ELR (cell line): ENCODE measurements at places on chromosomes 5 and 9.
A peak's percentile ranks its signal among the peaks of the same experiment; 100 is the strongest.

- DNase-seq, result peak; percentile 88
These were observed 12.4 kb downstream of the SPOCK1 start for GRCh38 chr5:137486707-137487106.

GRCh38 chr9:124442379-124442778 lies 7.9 kb upstream of the ADGRD2 start:
- no peak for DNase-seq

- DNase-seq, result peak; percentile 56
These were observed 340.5 kb downstream of the ARHGEF28 start for GRCh38 chr5:73966451-73966850.

DNA sequence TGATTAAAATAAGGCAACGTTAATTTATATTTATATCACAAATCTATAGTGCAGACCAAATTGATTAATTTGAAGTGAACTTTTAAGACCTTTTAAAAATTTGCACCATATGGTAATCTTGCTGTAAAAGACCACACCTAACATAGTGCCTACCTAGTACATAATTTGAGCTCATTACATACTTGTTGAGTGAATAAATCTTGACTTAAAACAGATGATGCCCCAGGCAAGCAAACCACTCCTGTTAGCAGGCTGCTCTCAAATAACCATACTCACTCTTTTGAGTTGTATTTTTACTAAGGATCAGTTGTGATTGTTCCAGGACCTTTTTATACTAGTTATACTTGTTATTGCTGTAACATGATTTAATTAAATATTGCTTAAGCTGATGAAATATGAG lies 27.2 kb downstream of the CMYA5 start:
- no peak for DNase-seq

- DNase-seq, result peak; percentile 61
These were observed 29.9 kb downstream of the SLC6A18 start for GRCh38 chr5:1255081-1255561.

DNA sequence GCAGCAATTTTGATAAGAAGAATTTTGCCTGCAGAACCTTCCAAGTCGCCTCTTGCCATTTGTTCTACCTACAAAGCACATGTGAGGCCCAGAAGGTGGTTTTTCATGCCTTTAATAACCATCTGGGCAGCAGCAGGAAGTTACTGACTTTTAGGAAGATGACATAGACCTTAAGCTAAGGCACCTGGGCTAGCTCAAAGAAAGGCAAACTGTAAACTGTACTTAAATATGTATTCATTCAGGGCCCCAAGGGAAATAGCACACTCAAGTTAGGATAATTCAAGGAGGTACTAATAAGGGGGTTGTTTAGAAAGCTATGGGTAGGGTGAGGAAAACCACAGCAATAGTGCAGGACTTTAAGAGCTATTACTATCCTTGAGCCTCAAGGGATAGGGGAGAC lies 57.3 kb upstream of the HSPB3 start:
- no peak for DNase-seq

DNA sequence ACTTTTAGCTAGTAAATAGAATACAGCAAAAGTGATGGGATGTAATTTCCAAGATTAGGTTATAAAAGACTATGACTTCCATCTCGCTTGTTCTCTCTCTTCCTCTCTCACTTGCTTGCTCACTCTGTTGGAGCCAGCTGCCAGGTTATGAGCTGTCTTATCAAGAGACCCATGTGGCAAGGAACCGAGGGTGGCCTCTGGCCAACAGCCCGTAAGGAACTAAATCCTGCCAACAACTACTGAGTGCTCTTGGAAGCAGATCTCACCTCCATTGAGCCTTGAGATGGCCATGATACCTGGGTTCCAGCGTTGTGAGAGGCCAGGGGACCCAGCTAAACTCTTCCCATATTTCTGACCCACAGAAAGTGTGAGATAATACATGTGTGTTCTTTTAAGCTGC lies 636.1 kb downstream of the ACTL7B start:
- no peak for DNase-seq

GRCh38 chr9:119284118-119284517 lies 85.1 kb downstream of the BRINP1 start:
- DNase-seq, result no peak

- no peak for DNase-seq
These were observed 51.1 kb upstream of the COL5A1 start for GRCh38 chr9:134590240-134591081.

GRCh38 chr5:136853971-136854370 lies 488.6 kb upstream of the TRPC7 start:
- no peak for DNase-seq

DNA sequence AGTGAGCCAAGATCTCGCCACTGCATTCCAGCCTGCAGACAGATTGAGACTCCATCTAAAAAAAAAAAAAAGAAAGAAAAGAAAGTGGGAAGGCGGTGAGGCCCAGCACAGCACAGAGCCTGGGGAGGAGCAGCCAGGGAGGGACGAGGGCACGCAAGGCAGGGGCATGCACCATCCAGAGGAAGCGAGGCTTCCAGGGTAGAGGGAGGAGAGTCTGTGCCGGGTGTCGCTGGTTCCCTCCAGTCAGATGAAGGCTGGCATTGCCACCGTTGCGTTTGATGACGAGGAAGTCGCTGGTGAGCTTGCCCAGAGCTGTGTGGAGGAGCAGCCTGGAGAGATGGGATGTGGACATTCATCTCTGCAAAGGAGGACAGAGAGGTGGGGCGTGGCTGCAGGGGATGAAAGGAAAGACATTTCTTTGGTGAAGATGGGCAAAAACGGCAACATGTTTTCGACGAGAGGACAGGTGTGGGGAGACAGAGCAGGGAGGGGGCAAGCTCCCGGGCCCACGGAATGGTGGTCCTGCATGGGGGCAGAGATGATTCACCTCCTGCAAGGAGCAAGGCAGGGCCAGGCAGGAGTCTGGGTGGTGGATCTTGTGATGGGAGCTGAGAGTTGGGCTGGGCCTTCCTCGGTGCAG lies 18.6 kb upstream of the OLFM1 start:
- no peak for DNase-seq

- no peak for DNase-seq
These were observed 31.4 kb downstream of the RXRA start for GRCh38 chr9:134357631-134358025.

GRCh38 chr5:91384671-91385430 lies 1.7 kb upstream of the ARRDC3 start:
- DNase-seq, result peak; percentile 95

- DNase-seq, result peak; percentile 8
These were observed 59.5 kb downstream of the CAMSAP1 start for GRCh38 chr9:135847833-135848232.

DNA sequence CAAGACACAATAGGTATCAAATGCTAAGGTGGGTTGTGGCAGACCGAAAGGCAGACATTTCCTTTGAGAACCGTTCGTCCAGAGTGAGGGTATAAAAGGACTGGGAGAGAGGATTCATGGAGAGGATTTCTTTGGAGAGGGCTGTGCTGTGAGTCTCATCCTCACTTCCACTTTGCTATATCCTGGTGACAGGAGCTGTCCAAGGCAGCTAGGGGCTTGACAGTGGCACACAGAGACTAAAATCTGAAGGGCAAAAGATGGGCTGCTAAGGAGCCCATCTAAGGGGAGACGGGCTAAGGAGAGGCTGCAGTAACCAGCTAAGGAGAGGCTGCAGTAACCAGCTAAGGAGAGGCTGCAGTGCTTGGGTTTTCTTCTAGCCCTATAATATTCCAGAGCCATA lies 214.0 kb upstream of the ADRA1B start:
- DNase-seq, result no peak

GRCh38 chr9:129569502-129570449 lies 51.1 kb downstream of the C9orf50 start:
- peak; percentile 55 for DNase-seq

- DNase-seq, result no peak
These were observed 159.0 kb downstream of the PJA2 start for GRCh38 chr5:109250533-109251329.

GRCh38 chr5:57696825-57697570 lies 214.4 kb upstream of the ACTBL2 start:
- no peak for DNase-seq

DNA sequence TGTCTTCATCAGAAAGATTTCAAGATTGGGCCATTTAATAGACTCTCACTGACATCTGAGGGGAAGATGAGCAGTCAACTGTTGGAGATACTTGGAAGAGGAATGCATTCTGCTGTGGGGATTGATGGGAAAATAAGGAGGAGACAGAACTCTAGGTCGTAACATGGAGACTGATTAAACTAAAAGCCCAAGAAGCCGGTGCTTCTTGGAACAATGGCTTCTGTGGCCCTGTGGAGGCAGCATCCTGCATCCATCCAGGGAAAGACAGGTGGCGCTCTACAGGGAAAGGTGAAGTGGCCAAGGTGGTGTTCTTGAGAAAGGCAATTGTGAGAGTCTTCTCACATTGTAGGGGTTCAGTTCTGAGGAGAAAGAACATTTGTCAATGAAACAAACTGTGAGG lies 31.3 kb downstream of the ZFAND5 start:
- DNase-seq, result no peak

DNA sequence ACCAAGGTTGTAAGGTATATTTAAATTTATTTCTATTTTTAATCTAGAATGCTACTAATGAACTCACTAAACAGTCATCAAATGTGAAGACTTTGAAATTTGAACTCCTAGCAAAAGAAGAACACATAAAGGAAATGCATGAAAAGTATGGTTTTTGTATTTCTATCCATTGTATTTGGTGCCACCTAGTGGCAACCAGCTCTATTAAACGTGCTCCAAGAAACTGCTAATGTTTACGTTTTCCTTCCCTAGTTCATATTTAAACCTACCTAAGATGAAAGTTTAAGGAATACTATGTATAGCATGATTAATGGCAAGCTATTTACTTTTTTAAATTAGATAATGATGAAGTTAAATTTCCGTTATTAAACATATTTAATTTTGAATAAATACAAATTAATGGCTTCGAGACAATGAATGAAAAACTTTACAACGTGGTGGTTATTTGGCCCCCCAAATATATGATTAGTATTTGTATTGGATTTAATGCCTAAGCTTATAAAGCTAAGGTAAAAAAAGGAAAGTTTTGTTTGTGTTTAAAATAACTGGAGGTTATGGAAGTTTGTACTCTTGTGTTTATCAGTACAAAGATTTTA lies 115.9 kb upstream of the SH3GL2 start:
- peak; percentile 70 for DNase-seq

DNA sequence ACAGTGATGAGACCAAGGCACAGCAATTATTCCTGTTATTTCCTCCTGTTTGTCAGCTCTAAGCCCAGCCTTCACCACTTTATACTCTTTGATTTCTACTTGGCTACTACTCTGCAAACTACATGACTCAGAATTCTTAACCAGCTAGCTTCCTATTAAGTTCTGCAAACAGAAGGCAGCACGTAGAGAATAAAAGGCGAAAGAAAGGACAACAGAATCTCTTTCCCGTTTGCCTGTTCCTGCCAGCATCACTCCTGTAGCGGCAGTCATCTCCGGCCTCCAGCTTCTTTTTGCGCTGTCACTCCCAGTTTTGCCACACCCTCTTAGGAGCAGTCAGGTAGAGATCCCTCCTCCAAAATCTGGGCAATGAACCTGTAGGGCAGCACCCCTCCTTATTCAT lies 29.9 kb downstream of the DPYSL3 start:
- no peak for DNase-seq

DNA sequence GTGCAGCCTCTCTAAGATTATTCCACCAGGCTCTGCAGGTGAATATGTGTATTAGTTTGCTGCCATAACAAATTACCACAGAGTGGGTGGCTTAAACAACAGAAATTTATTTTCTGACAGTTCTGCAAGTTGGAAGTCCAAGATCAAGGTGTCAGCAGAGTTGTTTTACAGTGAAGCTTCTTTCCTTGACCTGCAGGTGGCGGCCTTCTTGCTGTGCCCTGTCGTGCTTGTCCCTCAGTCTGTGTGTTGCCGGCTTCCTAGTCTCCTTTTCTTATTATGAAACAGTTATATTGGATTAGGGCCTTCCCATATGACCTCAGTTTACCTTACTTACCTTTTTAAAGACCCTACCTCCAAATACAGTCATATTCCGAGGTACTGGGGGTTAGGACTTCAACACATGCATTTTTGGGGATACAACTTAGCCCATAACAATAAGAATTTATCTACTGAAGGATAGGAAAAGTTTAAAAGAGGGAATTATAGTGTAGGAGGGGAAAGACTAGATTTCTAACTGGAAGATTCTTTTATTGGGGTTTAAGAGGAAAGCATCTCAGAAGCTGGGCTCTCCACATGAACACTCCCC lies 97.4 kb downstream of the OSTF1 start:
- peak; percentile 63 for DNase-seq

- peak; percentile 6 for DNase-seq
These were observed 123.0 kb upstream of the SLC27A6 start for GRCh38 chr5:128842241-128842640.

GRCh38 chr9:129204840-129205239 lies 26.8 kb upstream of the IER5L start:
- no peak for DNase-seq

GRCh38 chr9:90964101-90965020 lies 162.7 kb downstream of the SYK start:
- no peak for DNase-seq

- DNase-seq, result no peak
These were observed 227.7 kb upstream of the PRR16 start for GRCh38 chr5:120236360-120236759.

DNA sequence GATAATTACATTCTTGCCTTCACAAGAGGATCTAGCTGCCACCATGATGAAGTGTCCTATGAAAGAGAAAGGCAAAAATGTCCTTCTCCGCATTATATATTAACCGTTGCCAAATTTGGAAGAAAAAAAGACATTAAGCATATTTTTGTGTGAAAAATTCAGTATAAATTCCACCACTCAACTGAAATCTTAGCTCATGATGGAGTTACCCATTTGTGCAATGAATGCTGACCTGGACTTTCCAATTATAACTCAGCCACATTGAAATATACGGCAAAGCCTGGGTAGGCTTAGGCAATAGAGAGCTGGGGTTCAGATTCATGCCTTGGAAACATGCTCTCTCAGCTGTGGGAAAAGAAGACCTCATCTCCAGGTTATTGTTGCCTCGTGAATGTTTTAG lies 71.3 kb upstream of the VCAN start:
- DNase-seq, result no peak

GRCh38 chr5:171770153-171770552 lies 15.5 kb upstream of the SMIM23 start:
- no peak for DNase-seq

DNA sequence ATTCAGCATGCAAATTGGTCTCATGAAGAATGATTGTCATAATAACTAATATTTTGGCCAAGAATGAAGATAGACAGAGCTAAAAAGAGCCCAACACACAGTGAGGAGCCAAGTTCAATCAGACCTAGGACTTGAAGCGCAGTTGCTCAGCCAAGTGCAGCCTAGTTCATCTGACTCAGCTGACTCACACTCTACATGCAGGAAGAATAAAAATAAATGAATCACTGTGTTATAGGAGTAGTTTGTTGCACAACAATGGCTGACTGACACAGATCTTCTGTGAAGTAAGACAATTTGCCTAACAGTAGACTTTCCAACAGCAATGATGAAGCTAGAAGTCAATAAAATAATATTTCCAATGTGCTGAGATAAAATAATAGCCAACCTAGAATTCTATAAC lies 261.5 kb downstream of the CEMIP2 start:
- DNase-seq, result peak; percentile 64

DNA sequence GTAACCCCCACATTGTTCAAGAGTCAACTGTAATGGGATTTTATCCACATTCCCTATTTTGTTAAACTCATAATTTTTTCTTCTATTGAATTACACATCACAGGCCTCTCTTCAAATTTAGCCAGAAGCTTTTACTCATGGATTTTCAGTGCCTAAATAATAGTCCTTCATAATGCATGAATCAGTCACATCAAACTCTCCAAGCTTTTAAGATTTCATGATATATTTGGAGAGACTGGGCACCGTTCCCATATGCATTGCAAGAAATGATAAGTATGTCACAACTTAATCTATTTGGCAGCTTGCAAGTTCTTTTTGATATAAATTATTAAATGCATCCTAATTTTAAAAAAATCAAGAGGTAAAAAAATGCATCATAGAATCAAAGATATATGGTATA lies 465.9 kb downstream of the DMAC1 start:
- DNase-seq, result no peak
